ENCODE measurements at places on chromosomes 7 and 10. TPM values are rescaled to one million over a fixed set of nuclear protein-coding genes. Genes with fewer than 3 reads are reported as not detected.

- no peaks in the 10 kb centered on the region for H3K27me3 ChIP-seq
- no peaks in the 10 kb centered on the region for H3K36me3 ChIP-seq
- H3K4me3 ChIP-seq = no peak overlapping the region
- DNase-seq = no peak
Measured at GRCh38 chr7:21939858-21940372, 5.8 kb downstream of the CDCA7L start.

DNA sequence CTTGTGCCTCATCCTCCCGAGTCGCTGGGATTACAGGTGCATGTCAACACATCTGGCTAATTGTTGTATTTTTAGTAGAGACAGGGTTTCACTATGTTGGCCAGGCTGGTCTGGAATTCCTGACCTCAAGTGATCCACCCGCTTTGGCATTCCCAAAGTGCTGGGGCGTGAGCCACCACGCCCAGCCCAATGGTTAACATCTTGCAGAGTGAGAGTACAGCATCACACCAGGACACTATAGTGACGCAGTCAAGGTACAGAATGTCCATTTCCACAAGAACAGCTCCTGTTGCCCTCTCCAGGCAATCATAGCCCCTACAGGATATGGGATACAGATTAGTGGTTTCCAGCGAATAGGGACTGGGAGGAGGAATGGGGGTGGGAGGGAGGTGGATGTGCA, 34.0 kb downstream of the MYO1G start:
- DNase-seq = no peak
- no peak overlapping the region for H3K27ac ChIP-seq
- H3K4me1 ChIP-seq = no peaks in the 10 kb centered on the region
- H3K4me3 ChIP-seq = no peak overlapping the region

- DNase-seq = no peak
- H3K27me3 ChIP-seq = no peaks in the 10 kb centered on the region
- no peak overlapping the region for H3K27ac ChIP-seq
- no peak overlapping the region for H3K4me3 ChIP-seq
- peaks cover 11% of the 10 kb centered on the region for H3K36me3 ChIP-seq
Measured at GRCh38 chr7:2663960-2664359, 24.0 kb upstream of the AMZ1 start.

DNA sequence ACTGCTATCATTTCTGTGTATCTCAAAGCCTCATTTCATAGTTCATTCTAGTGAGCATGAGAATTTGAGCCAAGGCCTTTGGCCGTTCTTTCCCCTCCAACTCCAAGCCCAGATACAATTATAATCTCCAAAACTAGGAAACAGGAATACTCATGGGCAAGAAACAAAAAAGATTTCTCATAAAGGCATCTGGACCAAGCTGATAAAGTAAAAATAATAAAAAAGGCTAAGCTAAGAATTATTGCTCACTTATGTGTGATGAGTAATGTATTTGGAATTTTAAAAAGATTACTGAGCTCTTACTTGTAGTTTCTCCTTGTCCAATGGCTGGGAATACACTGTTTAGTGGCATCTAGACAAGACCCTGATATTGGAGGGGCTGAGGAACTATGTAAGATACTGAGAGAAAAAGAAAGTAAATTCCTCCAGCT, 196.4 kb upstream of the POM121L12 start:
- H3K27ac ChIP-seq = no peak overlapping the region
- H3K36me3 ChIP-seq = no peaks in the 10 kb centered on the region
- H3K4me3 ChIP-seq = no peak overlapping the region
- H3K4me1 ChIP-seq = no peaks in the 10 kb centered on the region
- DNase-seq = no peak

MOGAT3 gene
- not detected for total RNA-seq

All from esophagus muscularis mucosa (tissue), 4 donors.